ENCODE measurements at places on chromosomes 2 and 18. TPM values are rescaled to one million over a fixed set of nuclear protein-coding genes. Genes with fewer than 3 reads are reported as not detected.

The BMPR2 gene
- total RNA-seq = 18.1 TPM

The ABCG5 gene
- total RNA-seq = not detected

DNA sequence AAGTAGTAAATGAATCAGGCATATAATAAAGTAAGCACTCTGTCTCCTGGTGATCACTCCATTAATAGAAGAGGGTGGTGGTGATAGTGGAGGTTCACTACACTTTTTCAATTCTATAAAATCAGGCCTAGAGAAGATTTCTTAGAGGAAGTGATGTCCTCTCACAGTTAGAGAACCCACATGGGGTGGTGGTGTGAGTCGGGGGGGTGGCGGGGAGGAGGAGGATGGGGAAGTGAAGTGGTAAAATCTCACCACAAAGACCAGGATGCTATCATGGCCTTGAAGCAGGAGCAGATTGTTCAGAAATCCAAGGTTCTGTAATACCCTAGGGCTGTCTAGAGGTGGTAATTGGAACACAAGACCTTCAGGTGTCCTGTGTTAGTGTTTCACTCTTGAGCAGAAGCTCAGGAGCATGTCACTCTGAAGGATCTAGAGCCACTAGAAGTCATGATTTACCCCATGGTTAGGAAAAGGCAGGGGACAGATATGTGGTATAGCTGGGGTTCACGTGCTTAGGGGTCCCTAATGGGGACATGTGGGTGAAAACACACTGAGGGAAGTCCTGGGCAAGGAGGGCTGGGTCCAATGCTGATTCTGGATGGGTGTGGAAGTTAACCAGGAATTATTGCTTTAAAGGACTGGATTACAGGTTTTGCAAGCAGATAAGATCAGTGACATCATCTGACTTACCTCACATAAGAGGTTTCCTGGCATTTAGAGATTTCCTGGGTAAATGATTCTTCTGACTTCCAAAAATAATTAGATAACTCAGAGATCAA is 31.0 kb downstream of the RNF125 start:
- no peaks in the 10 kb centered on the region for H3K27me3 ChIP-seq
- peaks cover 17% of the 10 kb centered on the region for H3K36me3 ChIP-seq
- DNase-seq = no peak
- no peak overlapping the region for H3K27ac ChIP-seq

The EFEMP1 gene
- total RNA-seq = 25.7 TPM

The CROCC2 gene
- total RNA-seq = not detected

- no peak for DNase-seq
- no peaks in the 10 kb centered on the region for H3K36me3 ChIP-seq
- no peaks in the 10 kb centered on the region for H3K4me1 ChIP-seq
- H3K4me3 ChIP-seq = no peak overlapping the region
Measured at GRCh38 chr2:164151522-164151921, 415.7 kb upstream of the FIGN start.

- H3K27me3 ChIP-seq = no peaks in the 10 kb centered on the region
- DNase-seq = no peak
- H3K27ac ChIP-seq = no peak overlapping the region
- no peak overlapping the region for H3K4me3 ChIP-seq
Measured at GRCh38 chr2:160432633-160433032, 61.0 kb downstream of the RBMS1 start.

The MARCHF4 gene
- total RNA-seq = 1.7 TPM
